ENCODE measurements at places on chromosomes 11 and 22.

- no peak for DNase-seq
These were observed 3.6 kb downstream of the PLA2G6 start for GRCh38 chr22:38177926-38178604.

GRCh38 chr11:22430141-22430541, 92.0 kb downstream of the SLC17A6 start:
- no peak for DNase-seq

- DNase-seq: peak; percentile 4
These were observed 1.4 kb upstream of the GNAZ start for GRCh38 chr22:23068832-23069385.

GRCh38 chr22:43854121-43854785, 8.1 kb downstream of the SULT4A1 start:
- DNase-seq: no peak

DNA sequence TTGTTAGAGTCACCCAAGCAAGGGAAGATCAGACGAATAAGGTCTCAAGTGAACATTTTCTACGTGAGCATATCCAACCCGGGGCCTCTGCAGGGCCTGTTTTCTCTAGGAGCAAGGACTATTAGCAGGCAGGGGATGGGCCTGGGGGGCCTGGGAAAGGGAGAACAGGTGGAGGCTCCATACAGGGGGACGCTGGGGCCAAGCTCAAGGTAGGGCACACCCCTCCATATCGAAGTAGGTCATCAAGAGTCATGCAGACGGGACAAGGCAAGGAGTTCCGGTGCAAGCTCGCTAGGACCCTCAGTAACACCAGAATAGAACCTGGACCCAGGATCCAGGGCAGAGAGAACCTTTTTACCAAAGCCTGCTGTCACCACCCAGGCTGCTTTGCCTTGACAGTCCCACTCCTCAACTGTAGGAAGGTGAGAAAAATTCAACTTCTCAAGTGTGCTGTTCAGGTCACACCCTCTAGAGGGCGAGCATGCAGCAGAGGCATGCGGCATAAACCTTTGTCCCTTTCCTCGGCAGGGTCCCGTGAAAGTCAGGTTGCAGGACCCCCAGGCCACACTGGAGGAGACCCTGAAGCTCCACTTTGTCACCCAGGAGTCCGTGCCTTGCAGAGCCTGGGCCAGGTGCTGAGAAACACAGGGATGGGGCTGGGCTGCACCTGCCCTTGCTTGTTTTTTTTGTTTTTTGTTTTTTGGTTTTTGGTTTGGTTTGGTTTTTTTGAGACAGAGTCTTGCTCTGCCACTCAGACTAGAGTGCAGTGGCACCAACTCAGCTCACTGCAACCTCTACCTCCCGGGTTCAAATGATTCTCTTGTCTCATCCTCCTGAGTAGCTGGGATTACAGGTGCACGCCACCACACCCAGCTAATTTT, 8.6 kb upstream of the APOBEC3B start:
- peak; percentile 62 for DNase-seq

DNA sequence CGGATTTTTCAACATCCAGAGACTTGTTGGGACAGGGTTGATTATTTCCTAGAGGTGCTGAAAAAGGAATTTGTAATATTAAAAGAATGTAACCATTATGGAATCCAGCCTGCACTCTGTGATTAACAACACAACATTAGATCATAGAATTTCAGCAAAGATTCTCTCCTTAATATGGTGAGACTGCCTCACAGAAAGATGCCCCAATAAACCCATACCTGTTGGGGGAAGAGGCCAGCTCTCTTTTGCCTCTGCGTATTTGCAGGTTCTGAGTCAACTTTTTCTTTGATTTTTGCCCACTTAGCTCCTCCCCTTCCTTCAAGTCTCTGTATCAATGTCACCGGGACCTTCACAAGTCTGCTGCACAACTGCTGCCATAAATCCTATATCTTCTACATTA, 12.4 kb upstream of the MTMR3 start:
- DNase-seq: no peak

- no peak for DNase-seq
These were observed 2193.4 kb upstream of the RAG2 start for GRCh38 chr11:38791346-38791961.

- no peak for DNase-seq
These were observed 163.4 kb downstream of the CNTN5 start for GRCh38 chr11:99184146-99184545.

- no peak for DNase-seq
These were observed 4.9 kb downstream of the OR52K2 start for GRCh38 chr11:4454021-4454420.

GRCh38 chr11:96290631-96291030, 52.4 kb downstream of the MAML2 start:
- no peak for DNase-seq

- DNase-seq: no peak
These were observed 37.0 kb downstream of the SGSM1 start for GRCh38 chr22:24843048-24843447.

DNA sequence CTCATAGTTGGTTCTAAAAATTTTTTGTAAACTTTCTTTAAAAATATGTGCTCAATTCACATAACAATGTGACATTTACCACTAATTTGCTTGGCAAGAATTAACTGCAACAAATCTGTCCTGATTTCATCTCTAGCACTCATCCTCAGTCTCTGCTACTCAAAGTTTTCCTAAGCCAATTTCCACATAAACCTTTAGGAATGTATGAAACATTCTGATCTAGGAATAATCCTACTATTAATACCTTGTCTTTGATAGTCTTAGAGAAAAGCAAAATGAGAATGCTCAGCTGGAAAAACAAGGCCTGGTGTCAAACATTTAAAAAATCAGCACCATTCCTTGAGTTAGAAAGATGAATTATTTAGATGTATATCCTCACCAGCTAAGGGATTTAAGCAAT, 114.3 kb downstream of the CD44 start:
- no peak for DNase-seq

DNA sequence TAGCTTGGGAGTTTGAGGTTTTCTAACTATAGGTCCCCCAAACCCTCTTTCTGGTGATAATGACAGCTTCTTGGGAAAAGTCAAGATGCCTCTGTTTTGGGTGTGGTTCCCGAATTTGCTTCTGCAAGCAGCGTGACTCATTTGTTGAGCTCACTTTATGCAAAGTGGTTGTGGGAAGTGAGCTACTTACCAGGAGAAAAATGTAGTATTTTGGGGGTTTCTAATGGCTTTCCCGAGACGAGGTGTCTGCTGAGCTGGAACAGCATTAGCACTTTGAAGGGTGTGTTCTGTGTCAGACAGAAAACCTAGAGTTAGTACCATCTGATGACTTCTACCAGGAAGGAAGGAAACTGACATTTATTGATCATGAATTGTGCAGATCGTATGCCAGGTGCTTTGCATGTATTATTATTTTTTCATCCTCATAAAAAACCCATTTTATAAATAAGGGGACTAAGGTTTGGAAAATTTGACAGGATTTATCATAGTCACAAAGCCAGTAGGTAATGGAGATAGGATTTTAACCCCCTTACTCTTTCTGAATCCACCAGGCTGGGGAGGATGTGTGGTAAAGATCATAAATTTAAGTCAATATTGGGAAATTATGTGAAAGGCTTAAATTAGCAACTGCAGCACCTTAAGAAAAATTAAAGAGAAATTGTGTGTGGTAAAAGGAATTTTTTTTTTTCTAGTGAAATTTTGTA, 108.8 kb upstream of the CD44 start:
- DNase-seq: no peak

- no peak for DNase-seq
These were observed 20.9 kb upstream of the NARS2 start for GRCh38 chr11:78595436-78596130.

DNA sequence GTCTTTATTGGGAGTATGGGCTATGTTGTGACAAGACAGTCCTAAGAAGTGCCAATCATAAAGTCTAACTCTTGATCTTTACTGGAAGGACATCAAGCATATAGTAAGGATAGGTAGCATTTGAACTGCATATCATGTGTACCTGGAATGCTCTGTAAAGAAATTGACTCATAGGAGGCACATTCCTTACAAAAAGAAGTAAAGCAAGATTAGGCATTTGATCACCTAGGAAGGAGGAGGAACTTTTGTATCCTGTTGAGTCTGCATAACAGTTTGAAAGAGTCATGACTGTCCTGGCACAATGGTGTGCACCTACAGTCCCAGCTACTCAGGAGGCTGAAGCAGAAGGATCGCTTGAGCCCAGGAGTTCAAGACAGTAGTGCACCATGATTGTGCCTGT, 42.2 kb upstream of the DNAJB7 start:
- DNase-seq: no peak

DNA sequence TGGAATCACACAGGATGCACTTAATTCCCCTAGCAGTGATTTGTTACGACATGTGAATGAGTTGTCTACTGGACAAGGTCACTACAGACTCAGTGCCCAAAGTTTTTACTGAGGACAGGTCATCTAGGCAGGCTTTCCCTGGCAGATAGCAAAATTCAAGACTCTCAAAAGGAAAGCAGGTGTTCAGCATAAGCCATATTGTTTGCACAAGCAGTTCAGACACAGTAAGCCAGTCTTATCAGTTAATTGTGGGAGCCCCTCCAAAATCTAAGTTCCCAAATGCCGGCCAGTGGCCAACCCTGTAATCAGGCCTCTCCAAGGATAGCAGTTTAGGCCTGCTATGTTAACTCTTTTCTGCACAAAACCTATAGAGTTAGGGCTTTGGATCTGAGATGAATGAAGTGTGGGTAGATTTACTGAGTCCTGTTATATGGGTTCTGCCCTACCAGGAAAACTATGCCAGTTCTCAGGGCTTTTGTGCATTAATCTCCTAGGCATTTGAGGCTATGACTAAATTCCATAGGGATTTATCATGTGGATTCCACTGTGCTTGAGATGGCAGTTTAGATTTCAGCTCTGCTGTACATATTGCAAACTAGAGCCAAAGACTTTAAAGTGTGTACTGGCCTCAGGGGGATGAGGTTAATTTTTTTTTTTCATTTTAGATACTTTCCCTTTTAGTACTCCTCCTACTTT, 4.8 kb upstream of the ARHGEF12 start:
- DNase-seq: no peak

- no peak for DNase-seq
These were observed 1.8 kb upstream of the IL18BP start for GRCh38 chr11:71996946-71997345.

GRCh38 chr22:40187389-40187788, 9.7 kb downstream of the TNRC6B start:
- no peak for DNase-seq

- no peak for DNase-seq
These were observed 80.0 kb downstream of the C11orf91 start for GRCh38 chr11:33620423-33621171.

GRCh38 chr11:130278151-130278550, 36.6 kb downstream of the ZBTB44 start:
- DNase-seq: no peak

DNA sequence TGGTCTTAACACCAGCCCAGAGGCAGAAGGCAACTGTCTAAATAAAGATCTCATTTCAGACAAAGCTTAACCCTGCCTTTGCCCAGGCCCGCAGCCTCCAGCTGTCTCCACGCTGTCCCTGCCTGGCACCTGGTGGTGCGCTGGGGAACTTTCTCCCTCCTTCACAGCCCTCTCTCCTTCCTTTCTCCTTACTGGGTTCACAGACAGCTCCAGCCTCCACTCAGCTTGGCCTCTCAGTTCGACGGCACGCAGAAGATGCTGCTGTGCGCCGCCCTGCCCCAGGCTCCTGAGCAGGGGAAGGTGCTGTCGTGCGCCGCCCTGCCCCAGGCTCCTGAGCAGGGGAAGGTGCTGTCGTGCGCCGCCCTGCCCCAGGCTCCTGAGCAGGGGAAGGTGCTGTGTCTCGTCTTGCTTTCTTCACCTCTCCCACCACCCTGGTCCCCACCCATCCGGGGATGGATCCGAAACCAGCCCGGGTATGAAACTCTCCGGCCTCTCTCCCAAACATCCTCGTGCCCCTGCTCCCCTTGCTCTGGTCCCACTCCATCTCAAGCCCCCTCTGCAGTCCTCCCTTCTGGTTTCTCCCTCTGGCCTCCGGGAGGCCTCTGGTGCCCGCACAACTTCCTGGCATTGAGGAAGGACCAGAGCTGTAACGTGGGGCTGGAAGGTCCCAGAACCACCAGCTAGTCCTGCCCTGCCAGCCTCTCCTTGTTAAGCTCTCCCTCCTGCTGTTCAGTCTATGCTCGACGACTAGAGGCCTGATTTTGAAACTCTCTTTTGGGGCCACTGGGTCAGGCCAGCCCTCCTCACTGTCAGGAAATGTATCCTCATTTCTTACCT, 22.9 kb upstream of the JAM3 start:
- DNase-seq: peak; percentile 59

GRCh38 chr11:69194956-69195355, 39.2 kb downstream of the SMIM38 start:
- no peak for DNase-seq

- DNase-seq: no peak
These were observed 5.5 kb upstream of the DUSP18 start for GRCh38 chr22:30673136-30673535.

- peak; percentile 47 for DNase-seq
These were observed 2.0 kb downstream of the NAV2 start for GRCh38 chr11:19714387-19715363.

DNA sequence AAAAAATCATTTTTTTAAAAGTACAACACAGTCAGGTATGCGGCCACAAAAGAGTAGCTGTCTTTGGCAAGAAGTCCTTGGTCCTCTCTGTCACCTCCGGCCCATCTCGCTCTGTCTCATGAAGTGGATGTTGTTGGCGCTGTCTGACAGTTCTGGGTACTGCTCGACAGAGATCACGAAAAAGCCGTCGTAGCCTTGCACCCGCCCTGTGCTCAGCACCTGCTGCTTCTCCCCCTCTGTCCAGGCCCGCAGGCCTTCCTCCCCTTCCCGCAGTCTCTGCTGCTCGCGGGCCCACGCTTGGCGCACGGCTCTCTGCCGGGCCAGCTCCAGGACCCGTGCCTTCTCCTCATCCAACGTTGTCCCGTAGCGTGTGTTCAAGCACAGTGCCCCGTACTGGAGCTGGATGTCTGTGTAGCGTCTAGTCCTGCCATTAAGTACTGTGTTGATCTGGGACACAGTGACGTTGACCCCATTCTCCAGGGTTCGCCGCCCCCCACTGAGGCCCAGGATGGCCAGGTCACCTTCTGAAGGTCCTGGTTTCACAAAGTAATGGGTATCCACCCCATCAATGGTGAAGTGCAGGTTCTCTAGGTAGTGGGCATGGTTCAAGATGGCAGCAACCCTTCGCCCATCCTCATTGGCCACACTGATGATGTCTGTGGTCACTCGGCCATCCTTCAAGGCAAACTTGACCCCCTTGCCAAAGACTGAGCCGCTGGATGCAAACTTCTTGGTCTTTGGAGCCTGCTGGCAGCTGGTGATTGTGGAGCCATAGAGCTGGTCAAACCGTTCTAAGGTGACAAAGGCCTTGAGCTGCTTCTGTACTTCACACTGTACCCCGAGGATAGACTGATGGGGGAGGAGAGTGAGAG, 83.5 kb upstream of the NARS2 start:
- DNase-seq: no peak

DNA sequence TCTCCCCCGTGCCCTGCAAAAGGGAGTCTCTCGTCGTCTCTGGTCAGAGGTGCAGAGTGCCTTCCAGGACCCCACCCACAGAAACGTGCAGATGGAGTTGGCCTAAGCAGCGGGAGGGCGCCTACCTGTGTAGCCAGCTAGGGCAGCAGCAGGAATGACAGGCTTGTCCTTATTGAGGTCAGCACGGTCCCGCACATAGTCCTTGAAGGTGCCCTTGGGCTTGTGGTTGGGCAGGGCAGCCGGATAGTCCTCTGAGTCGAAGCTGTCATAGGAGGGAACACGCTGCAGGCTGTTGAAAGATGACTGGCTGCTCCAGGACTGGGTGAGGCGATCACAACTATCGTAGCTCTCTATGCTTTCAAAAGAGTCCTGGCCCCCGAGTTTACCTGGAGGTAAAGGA, 107.3 kb downstream of the ETS1 start:
- DNase-seq: no peak

- DNase-seq: no peak
These were observed 18.4 kb downstream of the OR51I2 start for GRCh38 chr11:5467527-5467926.

- DNase-seq: no peak
These were observed 10.0 kb upstream of the ZNRF3 start for GRCh38 chr22:28873183-28873963.
